Stimulated activated CD4-positive, alpha-beta T cell treated with anti-CD3 and anti-CD28 coated beads, Interleukin-15, amount 100 ng/mL, for 1 hour (primary cell): ENCODE measurements at places on chromosomes 3 and 15.
A peak's percentile ranks its signal among the peaks of the same experiment; 100 is the strongest.

- no peak for DNase-seq
Observed at GRCh38 chr3:83224101-83224868, 1462.8 kb upstream of the GBE1 start.

DNA sequence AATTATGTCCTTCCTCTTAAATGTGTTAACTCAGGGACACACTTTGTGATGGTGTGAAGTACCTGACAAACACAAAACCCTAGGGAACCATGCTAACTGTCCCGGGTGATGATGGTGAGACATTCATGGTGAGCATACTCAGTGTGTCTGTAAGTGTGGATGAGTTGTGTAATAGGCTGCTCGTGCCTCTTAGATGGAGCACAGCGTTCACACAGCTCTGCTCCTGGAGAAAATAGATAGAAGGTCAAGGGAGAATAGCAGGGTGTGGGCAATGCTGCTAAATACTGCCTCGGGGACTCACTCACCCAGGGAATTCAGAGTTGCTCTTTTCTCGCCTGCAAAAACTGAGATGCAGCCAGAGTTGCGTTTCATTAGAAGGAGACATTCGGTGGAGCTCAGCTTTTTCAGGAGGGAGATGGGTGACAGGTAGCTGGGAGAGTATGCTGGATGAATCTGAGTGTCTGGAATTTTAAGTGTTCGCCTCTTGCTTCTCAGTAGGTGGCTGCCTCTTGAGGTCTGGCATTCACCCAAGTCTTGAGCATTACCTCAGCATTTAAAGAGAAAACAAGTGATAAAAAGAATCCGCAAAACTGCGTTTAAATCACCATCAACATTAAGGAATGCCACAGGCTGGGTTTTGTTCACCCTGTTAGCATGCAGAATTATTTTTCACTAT is 813.2 kb downstream of the AGBL1 start:
- no peak for DNase-seq

GRCh38 chr3:119013951-119014350 is 20.7 kb downstream of the IGSF11 start:
- DNase-seq = no peak

GRCh38 chr3:152222327-152222726 is 46.4 kb upstream of the MBNL1 start:
- DNase-seq = no peak

DNA sequence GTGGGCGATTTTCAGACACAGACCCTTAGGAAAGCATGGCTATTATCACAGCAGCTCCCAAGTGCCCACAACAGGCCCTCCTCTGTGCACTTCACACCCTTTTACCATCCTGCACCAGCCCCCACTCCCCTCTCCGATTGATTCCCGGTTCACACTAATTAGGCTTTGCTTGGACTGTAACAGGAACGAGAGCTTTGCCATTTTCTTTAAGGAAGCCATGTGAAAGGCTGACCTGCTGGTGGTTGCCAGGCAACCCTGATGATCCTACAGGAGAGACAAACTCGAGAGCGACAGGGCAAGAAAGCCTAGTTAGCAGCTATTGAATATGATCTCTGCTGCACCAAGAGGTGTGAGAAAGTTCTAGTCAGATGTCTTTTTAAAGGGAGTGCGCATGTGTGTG is 28.2 kb upstream of the DET1 start:
- no peak for DNase-seq

DNA sequence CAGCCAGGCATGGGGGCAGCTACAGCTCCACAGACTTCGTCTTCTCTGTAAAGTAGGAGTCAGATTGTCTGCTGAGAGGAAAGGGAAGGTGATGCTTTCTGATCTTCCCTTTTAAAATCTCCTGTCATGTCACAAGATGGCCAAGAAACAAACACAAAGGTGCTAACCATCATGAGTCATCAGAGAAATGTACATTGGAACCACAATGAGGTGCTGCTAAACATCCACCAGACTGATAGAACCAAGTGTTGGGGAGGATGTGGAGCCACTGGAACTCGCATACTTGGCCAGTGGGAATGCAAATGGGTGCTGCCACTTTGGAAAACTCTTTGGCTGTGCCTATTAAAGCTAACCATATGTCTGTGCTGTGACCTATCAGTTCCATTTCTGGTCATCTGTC is 268.8 kb downstream of the SLCO3A1 start:
- no peak for DNase-seq

DNA sequence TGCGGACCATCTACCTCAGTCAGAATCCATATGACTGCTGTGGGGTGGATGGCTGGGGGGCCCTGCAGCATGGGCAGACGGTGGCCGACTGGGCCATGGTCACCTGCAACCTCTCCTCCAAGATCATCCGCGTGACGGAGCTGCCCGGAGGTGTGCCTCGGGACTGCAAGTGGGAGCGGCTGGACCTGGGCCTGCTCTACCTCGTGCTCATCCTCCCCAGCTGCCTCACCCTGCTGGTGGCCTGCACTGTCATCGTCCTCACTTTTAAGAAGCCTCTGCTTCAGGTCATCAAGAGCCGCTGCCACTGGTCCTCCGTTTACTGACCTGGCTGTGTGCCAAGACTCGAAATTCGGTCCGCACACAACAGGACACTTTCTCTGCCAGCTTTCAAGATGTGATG is 21.9 kb downstream of the NRROS start:
- no peak for DNase-seq

- DNase-seq = no peak
Observed at GRCh38 chr3:140092848-140093536, 158.0 kb downstream of the CLSTN2 start.

DNA sequence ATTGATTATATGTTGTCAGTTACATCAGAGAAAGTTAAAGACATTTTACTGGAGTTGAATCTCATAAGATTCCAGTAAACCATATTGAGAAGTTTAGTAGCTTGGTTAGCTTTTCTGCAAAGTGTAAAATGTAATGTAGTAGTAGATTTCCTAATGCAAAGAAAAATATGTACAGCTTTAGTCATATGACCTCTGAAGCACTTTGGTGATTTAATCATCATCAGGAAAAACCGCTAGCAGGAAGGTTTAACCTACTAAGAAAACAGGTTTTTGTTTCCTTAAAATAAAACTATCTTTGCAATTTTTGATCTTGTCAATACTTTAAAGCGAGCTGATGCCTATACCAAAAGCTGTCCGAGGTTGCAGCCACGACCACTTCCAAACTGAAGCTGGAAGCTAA is 364.6 kb upstream of the ZNF385D start:
- no peak for DNase-seq

DNA sequence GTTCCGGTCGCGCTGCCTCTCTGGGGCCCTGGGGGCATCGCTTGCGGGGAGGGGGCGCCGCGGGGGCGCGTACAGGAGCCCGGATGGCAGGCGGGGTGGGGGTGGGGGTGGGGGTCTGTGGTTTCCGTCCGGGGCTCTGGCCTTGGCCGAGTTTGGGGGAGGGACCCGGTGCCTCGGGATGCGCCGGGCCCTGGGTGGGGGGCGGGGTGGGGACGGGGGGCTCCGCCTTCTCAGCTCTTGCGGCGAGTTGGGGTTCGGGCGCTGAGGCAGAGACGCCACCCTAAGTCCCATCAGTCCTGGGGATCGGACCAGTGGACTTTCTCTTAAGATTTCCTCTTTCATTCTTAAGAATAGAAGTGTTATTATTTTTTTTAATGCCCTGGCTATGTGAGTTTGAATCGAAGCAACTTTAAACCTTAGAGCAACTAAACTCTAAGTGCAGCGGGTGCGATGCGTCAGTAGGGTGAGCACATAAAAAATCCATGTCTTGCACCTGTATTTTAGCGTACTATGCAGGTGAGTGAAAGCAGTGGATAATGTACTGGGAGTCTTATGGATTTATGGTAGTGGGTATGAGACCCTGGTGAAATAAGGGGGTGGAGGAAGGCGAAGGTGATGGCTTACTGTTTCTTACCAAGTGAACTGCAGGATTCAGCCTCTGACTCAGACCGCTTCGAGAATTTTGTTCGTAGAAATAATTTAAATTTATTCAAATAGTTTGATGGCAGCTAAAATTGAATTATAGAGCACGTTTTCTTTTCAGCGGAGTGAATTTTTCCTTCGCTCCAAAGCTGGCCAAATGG is 762 bp downstream of the CTNNB1 start:
- peak; percentile 17 for DNase-seq

GRCh38 chr3:4290272-4290893 is 12.8 kb upstream of the SETMAR start:
- DNase-seq = no peak

- DNase-seq = no peak
Observed at GRCh38 chr3:127573912-127574311, 16.6 kb downstream of the TPRA1 start.

DNA sequence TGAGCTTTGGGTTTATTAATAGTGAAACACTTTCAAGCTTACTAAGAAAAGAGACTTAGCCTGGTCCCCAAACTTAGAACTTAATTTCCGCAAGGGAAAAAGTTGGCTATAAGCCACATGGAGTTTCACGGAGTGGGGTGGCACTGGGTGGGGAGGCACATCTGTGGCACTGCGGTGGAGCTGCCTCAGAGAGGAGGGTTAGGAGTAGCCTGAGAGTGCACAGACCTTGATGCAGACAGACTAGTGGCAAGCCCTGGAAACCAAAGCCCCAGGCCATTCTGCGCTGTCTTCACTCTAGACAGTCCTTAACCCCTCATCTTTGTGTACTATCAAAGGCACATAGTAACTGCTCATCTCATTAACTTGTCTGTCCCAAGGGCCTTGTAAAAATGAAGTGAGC is 22.0 kb downstream of the CXCR6 start:
- no peak for DNase-seq

- DNase-seq = no peak
Observed at GRCh38 chr15:60526127-60526616, 47.2 kb upstream of the ICE2 start.

DNA sequence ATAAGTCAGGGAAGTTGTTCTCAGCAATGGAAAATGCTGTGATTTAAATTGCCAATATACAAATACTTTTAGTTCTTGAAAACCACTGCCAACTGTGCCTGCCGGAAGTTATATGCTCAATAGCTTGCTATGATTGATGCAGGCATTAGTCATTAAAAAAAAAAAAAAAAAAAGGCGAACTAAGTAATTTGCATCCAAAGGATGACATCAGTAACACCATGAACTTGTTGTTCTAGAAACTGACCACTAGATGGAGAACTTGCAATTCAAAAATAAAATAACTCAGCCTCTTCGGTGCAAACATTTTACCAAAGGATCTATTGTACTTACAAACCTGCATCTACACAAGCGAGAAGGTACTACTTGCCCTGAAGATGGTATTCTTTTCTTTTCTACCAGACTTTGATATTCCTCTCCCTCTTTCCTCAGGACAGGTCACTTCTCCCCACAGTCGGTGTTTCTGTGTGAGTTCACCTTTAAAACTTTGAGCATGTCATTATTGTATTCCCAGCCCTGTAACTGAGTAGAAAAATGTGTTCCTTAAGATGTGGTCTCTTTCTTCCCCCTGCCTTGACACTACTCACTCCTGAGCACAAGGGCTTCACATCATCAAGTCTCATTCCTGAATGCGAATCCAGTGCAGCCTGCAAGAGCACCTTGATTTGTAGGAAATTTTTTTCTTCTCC is 115.0 kb upstream of the VEPH1 start:
- no peak for DNase-seq

GRCh38 chr3:51974277-51974962 is 444 bp upstream of the ABHD14A start:
- DNase-seq = no peak

DNA sequence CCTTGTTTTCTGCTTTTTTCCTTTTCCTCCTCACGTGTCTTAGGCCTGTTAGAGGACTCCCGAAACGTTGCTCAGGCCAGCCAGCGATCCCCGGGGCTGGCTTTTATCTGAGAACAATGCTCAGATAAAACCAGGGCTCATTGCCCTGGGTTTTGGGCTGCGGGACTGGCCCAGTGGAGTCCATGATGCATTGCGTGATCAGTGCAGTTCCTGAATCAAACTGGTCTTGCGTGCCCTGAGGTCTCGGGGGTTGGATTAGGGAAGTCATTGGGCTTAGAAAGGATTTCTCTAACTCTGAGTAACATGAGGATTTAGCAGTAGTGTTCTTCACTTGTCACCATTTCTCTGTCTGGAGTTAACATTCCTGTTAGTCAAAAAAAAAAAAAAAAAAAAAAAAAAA is 66.3 kb downstream of the CCR1 start:
- no peak for DNase-seq

DNA sequence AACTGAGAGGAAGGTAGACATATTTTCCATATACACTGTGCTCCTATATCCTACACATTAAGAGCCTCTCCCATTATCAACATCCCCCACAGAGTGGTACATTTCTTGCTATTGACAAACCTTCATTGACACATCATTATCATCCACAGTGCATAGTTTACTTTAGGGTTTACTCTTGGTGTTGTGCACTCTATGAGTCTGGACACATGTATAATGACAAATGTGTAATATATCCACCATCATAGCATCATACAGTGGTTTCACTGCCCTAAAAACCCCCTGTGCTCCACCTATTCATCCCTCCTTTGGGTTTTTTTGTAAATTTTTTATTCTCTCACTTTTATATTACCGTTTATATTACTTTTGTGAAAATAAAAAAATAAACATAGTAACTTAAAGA is 22.2 kb upstream of the CLDN18 start:
- DNase-seq = no peak

DNA sequence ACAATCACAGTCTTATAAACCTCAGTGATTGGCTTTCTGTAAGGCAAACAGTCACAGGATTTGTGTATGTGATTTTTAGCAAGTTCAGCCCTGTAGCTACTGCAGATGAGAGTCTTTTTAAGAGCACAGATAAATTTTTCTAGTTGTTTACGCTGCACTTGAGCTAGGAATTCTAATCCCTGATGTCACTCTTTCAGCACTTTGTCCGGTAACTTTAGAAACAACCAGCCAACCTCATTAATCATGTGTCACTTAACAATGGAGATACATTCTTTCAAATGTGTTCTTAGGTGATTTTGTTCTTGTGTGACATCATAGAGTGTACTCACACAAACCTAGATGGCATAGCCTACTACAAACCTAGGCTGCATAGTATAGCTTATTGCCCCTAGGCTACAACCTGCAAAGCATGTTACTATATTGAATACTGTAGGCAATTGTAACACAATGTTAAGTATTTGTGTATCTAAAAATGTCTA is 36.8 kb upstream of the GOLGA6L2 start:
- no peak for DNase-seq

GRCh38 chr15:47705281-47705997 is 11.9 kb upstream of the SEMA6D start:
- no peak for DNase-seq

DNA sequence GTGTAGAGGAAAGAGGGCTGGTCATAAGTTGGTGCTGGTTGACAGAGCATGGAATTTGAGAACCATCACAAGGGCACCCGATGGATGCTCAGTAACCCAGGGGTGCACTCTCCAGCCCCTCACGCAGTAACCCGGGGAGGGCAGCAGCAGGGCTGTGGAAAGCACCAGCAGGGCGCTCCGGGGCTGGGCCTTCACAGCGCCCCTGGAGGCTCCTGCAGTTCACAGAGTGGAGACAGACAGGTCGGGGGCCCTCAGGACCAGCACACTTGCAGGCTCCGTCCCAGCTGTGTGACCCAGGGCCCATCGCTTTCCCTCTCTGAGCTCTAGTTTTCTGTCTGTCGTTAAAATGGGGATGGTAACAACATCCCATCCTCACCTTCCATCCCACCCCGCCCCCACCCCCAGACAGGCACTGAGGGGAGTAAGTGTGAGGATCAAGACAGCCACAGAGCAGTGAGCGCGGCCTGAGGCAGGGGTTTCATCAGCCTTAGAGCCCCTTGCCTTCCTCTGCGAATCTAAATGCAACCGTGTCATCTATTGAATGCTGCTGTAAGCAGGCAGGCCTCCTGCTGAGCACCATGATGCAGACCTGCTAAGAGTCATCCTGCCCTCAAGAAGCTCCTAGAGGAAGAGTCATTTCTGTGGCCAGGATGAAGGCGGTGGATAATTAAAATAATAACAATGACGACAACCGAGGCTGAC is 90.2 kb upstream of the LINGO1 start:
- no peak for DNase-seq
